ENCODE measurements at places on chromosomes 13 and 19.

DNA sequence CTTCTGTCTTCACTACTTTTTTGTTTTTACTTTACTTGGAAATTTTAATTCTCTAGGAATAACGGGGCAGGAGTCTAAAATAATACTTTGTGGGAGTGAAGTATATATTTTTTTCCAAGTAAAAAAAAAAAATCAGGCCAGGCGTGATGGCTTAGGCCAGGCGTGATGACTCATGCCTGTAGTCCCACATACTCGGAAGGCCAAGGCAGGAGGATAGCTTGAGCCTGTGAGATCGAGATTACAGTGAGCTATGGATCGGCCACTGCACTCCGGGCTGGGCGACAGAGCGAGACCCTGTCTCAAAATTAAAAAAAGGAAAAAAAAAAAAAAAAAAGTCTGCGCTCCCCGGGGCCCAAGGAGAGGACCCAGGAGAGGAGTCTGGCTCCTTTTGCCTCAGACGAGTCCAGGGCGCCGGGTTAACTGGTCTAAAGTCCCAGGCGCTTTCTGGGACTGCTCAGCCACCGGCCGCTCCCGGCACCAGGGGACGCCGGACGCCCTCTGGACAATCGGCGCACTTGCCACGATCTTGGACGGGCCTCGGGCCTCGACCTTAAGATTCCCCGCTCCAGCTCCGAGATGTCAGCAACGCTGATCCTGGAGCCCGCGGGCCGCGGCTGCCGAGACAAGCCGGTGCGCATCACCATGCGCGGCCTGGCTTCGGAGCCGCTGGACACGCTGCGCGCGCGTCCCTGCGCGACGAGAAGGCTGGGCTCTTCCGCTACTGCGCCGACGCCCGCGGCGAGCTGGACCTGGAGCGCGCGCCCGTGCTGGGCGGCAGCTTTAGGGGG is 2.7 kb upstream of the ZFP82 start:
- DNase-seq: no peak

DNA sequence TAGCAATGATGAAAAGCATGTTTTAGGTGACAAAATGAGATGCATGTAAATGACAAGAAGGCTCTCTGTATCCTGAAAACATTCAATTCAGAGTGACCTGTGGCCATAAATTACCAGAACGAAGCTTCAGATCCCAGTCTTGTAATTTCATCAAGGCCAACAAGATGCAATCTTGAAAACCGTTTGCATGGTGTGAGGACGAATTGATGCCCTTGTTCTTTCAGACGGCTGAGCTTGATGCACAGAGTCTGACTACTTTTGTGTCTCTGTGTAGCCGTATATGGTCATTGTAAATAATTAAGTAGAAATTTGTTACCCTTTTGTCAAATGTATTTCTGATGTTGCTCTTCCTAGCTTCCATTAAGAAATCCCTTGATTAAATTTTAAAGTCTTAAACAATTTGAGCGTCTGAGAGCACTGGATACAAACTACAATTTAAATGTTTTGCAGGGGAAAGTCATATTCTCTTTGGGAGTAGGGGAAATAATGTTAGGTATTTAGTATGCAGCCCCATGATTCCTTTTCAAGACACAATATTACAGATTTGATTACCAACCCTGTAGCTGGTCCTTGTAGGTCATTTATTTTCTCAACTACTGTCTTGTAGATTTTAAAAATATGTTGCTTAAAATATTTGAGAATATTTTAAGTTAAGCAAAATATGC is 125.8 kb upstream of the PCDH9 start:
- DNase-seq: no peak

DNA sequence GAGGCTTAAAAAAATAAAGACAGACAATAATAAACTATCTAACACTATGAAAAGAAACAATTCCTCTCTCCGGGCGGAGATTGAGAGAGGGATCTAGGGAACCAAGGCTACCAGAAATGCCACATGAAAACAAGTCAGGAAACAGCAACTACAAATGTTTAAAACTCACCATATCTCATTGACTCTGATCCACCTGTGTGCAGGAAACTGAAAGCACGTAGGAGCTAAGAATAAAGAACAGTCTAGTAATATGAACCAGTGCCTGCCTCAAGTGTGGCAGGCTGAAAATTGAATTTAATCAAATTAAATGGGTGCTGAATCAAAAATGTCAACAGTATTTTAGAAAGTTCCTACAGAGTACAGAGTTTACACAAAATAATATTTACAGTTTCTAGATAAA is 1701.0 kb downstream of the SLITRK5 start:
- DNase-seq: no peak

DNA sequence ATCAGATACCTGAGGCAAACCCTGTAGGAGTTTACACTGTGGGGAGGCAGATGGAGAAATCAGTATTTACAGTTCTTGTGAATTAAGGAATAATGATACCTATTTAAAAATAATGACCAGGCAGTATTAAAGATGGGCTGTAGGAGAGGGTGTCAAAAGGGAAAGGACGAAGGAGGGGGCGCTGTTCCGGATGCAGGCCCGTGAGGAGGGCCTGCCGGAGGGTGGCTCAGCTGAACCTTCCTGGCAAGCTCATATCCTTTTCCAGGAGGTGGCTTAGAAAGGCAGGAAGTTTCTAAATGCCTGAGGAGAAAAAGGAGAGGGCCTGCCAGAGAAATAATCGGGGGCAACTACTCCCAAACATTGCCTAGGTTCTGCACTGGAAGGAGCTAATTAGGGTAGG is 46.6 kb downstream of the MBNL2 start:
- DNase-seq: no peak

- DNase-seq: no peak
These were observed 326.2 kb upstream of the GPC6 start for GRCh38 chr13:92900446-92900845.

- DNase-seq: no peak
These were observed 6.2 kb downstream of the ABCC4 start for GRCh38 chr13:95295026-95295425.

DNA sequence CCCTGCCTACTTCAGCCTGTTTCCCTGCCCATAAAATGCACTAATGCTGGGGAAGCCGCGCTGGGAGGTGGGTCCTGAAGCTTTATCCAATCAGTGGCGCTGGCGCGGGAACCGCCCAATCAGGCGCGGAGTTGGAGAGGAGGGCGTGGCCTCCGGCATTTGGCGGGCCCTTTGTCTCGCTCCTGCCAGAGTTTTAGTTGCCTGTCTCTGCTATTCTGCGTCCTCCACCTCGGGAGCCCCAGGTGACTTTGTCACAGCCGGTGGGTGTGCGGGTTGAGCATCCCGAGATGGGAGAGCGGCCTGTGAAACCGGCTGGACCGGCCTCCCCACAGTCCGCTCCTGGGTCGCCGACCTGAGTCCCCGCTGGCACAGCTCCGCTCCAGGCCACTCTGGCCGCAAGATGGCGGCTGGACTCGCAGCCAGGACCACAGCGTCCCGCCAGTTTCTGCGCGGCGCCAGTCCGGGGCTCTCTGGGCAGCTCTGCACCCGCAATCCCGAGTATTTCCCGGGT is 30.7 kb upstream of the ZNF429 start:
- no peak for DNase-seq

DNA sequence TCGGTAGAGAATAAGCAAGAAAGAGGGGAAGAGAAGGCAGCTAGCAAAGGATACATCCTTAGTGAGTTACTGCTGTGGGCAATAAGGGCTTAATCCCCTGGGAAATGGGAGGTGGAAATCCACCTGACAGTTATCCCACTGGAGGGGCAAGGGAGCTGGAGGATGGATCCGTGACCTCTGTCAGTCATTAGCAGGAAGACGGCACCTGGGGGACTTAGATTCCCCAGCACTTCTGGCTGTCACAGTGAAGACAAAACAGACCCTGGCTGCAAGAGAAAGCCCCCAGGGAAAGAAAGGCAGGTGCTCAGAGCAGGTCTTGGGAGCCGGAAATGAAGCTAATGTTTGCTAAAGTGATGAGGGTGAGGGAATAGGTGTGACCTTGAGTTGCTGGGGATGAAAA is 70.4 kb upstream of the MRI1 start:
- DNase-seq: no peak

DNA sequence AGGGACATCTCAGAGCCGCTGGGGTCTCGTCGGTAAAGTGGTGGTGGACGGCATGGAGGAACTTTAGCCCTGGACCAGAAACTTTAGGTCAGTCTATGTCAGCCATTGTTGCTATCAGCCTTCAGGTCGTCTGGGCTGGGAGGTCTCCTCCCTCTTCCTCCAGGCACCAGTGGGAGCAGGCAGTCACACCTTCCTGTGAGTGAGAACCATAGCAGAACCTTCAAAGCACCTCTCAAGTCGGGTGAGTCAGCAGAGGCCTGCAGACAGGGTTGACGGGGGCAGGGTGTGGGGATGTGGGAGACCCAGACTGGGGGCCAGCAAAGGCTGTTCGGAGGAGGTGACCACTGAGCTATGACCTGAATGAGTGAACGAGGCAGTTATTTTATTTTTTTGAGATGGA is 15.4 kb upstream of the SBNO2 start:
- DNase-seq: no peak

DNA sequence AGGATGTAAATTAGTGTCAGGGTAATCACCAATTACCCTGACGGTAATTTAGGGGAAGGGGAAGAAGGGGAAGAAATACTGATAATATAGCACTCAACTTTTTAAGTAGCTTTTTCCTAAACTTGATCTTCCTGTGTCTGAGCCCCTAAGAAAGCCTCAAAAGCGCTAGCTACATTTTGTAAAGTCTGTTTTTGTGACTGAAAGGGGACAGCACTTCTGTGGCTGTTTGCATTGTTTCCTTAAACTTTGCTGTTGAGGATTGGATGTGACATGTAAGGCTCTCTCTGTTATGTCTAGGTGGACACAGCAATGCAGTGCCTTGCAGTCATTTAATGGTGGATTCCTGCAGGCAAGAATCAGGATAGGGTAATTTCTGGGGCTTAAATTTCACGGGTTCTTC is 42.8 kb downstream of the SPATA13 start:
- DNase-seq: no peak

DNA sequence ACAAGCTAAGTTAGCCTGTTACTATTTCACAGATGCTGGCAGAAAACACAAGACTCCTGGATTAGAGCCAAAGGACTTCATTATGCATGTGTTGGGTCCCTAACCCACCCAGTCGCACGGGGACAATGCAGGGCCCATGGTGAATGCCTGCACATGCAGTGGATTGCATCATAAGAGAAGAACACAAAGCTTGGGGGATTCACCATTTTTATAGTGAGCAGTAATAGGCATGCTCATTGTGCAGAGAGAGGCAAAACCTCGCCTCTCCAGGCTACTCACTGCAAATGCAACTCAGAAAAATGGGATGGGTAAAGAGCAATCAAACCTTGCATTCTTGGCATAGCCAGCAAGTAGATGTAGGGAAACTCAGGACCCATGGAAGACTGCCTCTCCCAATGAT is 115.8 kb downstream of the DIAPH3 start:
- no peak for DNase-seq

- no peak for DNase-seq
These were observed 194.1 kb downstream of the USP12 start for GRCh38 chr13:26977541-26977940.

All from fibroblast of skin of left biceps (primary cell).